G401 (cell line): ENCODE measurements at places on chromosomes 16 and 17.

GRCh38 chr16:79950932-79951719, 350.6 kb upstream of the MAF start:
- no peak for DNase-seq

DNA sequence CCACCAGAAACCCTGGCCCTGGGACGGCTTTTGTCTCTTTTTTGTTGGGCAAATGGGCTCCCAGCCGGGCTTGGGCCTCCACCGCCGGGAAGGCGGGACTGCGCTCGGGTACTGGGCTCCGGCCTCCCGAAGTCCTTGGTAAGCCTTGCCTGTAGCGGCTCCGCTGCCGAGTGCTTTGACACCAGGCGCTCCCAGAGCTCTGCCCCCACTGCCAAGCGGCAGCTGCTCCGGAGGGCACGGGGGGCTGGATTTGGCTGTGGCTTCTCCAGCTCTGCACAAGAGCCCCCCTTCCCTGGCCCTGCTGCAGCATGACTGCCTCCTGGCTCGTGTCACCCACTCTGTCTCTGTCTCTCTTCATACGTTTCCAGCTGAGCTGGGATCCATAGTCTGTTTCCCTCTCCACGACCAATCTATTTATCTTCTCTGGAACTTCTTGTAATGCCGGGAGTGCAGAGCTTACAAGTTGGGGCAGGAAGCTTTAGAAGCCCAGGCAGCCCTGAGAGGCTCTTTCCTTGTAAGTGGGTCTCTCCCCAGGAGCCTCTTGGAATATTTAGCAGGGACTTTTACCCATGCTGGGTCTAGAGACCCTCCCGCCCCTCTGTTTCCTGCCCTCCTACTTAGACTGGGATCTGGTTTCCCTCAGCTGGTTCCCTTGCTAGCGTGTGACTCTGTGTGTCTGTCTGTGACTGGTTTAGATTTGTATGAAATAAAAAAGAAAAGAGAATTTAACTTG, 246.9 kb upstream of the GSE1 start:
- no peak for DNase-seq

- DNase-seq = no peak
These were observed 46.4 kb downstream of the SLFN5 start for GRCh38 chr17:35289222-35289621.

DNA sequence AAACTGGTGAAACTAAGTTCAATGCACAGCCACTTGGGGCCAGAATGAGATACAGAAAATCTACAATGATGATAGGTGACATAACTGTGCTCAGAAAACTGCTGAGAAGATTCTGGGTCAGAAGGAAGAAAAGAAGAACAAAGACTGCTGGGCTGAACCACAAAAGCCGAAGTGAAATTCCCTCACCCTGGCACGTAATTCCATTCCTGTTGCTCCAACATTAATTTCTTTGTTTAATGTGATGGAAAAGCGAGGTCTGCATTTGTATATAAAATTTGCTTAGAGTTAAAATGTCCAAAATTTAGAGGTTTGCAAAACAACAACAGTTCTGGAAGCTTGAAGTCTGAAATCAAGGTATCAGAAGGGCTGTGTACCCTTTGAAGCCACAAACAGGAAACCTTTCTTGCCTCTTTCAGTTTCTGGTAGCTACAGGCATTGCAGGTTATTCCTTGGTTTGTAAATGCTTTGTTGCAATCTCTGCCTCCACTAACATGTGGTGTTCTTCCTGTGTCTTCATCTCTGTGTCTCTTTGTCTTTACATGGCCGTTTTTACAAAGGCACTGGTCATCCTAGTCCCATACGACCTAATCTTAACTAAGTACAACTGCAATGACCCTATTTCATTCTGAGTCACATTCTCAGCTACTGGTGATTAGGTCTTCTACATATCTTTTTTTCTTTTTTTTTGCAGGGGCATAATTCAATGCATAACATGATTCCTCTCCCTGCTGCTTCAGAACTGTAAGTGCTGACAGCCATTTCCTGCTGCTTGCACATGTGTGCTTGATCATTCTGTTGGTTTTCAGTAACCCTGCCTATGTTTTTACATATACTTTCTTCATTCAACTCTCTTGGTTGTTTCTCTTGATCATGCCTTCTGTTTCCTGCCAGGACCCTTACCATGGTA, 603.0 kb upstream of the CDH8 start:
- no peak for DNase-seq

DNA sequence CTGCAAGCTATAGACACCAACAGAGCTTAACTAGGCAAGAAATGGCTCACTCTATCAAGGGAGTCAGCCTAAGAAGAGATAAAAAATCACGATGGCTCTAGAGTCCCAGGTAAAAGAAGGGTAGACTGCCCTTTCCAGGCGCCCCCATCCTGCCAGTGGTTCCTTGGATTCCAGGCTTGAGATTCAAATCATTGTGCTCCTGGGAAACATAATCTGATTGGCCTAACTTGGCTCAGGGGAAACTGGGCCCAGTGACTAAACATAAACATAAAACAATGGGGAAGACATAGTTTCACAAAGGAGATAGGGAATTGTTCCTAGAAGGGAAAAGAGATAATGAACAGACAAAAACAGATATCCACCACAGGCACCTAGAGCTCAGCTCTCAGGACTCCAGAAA, 56.4 kb downstream of the ZNF18 start:
- DNase-seq = no peak

GRCh38 chr17:63841350-63842172, 924 bp downstream of the SMARCD2 start:
- DNase-seq = peak; percentile 78

GRCh38 chr16:52498328-52499059, 48.4 kb downstream of the TOX3 start:
- DNase-seq = no peak
